NCI-H510A (cell line): ENCODE measurements at places on chromosomes 12 and 14.

GRCh38 chr14:59919570-59920377 is at the start of gene LRRC9:
Gene LRRC9 (plus strand): TSS chr14:59920144.
- peak; percentile 72 for DNase-seq

DNA sequence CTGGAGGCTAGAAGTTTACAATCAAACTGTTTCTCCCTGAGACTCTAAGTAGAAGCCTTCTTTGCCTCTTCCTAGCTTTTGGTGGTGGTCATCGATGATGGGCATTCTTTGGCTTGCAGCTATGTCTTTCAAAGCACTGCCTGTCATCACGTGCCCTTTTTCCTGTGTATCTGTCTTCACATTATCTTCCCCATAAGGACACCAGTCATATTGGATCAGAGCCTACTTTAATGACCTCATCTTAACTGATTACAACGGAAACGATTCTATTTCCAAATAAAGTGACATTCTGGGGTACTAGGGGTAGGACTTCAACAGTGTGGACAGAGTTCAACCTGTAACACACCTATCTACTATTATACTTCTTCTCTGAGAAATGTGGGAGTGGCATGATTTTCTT is 31.1 kb upstream of the IFNG-AS1 start:
- DNase-seq, result no peak

DNA sequence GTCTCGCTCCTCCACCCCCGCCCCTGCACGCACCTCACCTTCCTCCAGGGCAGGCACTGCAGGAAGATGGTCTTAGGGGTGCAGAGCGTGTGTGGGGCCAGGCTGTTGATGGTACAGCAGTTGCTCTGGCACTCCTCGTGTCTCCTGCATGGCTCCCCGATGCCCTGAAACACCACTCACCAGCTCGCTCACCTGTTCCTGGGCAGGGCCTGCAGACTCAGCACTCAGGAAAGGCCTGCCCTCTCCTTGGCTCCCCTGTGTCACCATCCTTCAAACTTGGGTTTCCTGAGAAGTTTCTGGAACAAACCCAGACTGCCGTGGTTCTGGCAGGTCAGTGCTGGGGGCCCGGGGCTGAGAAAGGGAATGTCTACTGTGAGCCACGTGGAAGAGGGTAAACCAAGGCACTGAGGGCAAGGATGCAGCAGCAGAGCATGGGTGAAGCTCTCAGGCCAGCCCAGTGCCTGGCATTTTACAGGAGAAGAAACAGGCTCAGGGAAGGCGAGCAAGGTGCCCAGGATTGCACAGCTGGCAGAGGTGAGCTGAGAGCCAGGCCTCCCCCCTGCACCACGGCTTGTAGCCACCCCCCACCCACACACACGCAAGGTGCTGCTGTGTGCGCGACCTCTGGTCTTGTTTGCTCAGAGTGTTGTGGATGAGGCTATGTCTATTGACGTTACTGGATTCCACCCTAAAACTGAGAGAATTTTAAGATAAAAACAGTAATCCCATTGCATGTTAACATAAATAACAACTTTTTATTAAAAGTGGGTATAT is 5.5 kb downstream of the LRCOL1 start:
- no peak for DNase-seq

DNA sequence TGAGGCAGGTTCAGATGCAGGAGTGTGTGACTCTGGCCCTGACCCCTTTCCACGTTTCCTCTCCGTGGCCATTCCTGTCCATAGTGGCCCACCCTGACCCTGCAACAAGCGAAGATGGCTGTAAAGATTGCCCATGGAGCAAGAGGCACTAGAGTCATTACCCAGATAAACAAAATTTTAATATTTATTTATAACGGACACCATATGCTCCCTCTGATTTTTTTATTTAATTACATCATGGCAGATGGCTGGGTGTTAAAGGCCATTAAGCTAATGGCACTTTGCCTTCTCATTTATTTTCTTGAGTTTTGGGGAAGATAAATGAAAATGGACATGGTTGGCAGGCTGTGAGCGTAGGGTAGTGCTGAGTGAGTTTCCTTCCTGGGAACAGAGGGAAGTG is 58.7 kb downstream of the WSCD2 start:
- no peak for DNase-seq

- peak; percentile 37 for DNase-seq
These were observed 430 bp downstream of the SLC41A2 start for GRCh38 chr12:104957719-104958000.

GRCh38 chr14:55530464-55530863 is 49.5 kb upstream of the KTN1 start:
- no peak for DNase-seq

GRCh38 chr14:32584079-32584478 is 255.0 kb downstream of the AKAP6 start:
- DNase-seq, result no peak

DNA sequence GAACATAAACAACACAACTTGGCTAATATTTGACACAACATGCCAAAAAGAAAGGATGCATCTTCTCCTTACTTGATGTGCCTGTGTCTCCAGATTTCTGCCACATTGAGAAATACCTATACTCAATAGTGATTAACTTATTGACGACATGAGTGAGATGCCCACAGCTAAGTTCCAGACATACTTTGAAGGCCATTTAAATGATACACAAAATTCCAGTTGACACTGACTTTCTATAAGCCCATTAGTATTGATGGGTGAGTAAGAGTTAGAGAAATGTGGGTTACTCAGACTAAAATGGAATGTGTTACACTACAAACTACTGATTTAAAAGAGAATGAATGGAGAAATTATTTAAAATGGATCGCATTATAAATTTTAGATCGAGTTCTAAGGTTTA is 838.2 kb upstream of the MGAT4C start:
- DNase-seq, result no peak

GRCh38 chr12:107310621-107311020 is 217.3 kb upstream of the CRY1 start:
- DNase-seq, result no peak

DNA sequence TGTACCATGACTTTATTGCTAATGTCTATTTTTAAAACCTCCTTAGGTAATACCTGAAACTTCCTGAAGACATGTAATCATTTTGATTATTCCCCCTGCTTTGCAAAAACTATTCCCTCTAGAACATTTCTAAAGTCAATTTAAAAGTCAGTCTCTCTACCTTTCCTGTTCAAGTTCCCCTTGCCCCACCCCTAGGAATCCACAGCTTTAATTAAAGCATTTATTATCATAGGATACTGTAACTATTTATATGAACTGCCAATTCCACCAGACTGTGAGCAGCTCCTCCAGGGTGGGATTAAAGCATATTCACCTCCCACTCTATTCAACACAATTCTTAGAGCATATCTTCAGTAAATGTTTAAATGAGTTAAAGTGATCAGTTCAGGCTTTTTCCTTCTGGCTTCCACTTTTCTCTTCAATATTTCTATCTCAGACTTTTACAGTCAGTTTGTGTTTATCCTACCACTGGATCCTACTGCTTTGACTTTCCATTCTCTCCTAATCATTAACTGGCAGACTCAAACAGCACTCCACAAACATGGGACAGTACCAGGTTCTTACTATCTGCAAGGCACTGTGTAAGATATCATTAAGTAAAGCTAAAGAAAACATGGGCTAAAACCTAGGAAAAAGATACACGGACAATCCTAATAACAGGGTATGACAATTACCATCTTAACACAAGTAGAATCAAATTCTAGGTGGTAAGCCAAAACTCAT is 39.1 kb downstream of the PTPN21 start:
- no peak for DNase-seq

- no peak for DNase-seq
These were observed 12.3 kb downstream of the DENND5B start for GRCh38 chr12:31578632-31579031.

DNA sequence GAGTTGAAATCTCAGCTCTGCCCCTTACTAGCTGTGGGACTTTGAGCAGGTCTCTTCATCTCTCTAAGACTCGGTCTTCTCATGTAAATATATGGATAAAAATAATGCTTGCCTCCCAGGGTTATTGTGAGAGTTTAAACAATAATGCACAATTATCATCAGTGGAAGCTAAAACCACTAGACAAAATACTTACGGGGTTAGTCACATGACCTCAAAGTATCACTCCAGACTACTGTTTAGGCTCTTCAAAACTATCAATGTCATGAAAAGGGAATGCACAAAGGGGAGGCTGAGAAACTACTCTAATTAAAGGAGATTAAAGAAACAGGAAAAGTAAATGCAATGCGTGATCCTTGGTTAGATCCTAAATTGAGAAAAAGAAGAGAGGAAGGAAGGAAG is 24.5 kb upstream of the TSPAN11 start:
- no peak for DNase-seq

DNA sequence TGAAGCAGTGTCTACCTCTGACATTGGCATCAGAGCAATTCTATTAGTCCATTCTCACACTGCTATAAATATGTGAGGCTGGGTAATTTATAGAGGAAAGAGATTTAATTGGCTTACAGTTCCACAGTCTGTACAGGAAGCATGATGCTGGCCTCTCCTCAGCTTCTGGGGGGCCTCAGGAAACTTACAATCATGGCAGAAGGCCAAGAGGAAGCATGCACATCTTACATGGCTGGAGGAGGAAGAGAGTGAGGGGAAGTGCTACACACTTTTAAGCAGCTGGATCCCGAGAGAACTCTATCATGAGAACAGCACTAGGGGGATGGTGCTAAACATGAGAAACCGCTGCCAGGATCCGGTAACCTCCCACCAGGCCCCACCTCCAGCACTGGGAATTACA is 25.7 kb upstream of the SEL1L start:
- DNase-seq, result no peak

GRCh38 chr12:121417847-121418246 is 17.9 kb downstream of the RNF34 start:
- DNase-seq, result no peak

DNA sequence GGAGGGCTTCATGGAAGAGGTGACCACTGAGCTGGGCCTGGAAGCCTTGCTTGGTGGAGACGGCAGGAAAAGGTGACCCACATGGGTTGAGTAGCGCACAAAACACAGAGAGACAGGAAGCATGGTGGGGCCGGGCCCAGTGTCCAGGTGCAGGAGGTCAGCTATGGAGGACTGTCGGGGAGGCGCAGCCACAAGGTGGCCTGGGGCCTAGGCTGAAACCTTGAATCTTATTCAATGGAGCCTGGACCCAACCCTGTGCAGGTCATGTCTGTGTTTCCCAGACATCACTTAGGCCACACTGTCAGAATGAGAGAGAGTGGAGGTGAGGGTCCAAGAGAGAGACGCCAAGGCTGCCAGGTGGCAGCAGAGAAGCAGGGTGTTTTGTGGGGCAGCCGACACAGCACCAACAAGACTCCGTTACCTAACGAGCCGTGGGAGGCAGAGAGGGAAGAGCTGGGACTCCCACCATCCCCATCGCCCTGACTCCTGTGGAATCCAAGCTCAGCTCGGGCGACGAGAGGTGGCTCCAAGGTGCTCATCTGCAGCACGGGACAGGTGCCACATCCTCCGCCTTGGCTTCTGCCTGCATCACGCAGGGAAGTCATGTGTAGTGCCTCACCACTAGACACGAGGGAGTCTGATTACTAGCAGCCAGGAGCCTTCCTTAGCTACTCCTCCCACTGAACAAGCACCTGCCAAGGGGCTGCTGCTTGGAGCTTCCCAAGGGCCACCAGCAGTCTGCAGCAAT is 38.7 kb downstream of the DEGS2 start:
- no peak for DNase-seq

- DNase-seq, result peak; percentile 34
These were observed 448 bp downstream of the FBXL14 start for GRCh38 chr12:1594006-1594260.

DNA sequence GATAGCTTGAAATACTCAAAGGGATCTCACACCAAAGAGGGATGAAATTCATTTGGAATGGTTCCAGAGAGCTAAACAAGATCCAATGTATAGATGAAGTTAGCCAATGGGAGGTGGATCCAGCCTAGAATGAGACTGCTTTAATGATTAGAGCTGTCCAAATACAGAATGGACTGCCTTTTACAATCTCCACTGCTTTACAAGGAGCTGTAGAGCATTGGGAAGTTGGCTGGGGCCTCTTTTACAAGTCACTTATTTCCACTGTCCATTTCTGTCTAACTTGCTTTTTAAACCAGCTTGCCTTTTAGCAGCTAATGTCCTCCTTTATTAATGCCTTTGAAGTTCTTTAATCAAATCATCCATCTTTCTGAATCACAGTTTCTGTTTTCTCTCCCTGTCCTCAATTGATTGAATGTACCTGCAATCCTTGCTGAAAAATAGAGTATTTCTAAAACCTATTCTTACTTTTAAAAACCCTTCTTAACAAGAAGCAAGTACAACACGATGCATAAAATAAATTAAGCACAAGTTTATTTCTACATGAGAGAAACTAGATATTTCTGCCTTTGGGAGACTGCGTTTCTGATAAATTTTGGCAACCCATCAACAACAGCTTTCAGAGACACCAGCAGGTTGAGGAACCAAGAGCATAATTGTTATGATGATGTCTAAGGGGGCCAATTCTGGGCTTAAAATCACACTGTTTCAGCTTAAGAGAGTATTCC is 3.4 kb upstream of the ATP2A2 start:
- DNase-seq, result no peak

DNA sequence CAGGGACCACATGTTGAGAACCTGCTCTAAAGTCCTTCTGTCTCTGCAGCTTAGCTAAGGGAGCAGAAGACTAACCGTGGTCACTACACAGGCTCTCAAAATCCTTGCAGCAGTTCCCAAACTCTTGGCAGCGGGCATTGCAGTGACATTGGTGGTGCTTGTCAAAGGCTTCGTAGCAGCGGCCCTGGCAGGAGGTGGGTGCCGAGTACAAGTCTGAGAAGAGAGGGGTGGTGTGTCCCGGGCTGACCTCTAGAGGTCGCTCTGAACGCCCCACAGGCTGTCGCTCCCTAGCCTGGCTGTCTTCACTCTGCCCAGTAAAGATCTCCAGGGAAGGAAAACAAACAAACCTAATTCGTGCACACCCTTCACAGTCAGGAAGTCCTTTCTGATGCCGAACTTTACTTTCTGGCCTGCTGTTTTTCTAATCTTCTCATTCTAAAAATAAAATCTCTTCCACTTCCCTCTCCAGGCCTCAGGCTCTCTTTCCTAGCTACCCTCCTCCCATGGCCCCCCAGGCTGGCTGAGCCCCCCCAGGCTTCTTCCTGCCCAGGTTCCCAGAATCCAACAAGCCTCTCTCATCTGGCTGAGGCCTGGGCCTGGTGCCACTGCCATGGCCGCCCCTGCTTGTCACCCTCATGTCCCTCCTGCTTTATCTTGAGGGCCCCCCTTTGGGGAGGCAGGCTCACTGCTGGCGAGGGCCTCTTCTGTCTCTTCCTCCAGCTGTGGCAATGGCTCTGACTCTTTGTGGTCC is 7.7 kb downstream of the ENDOU start:
- peak; percentile 55 for DNase-seq

- no peak for DNase-seq
These were observed 107.6 kb downstream of the PTCSC3 start for GRCh38 chr14:36068777-36069534.

- peak; percentile 98 for DNase-seq
These were observed 17.9 kb downstream of the NFKBIA start for GRCh38 chr14:35386673-35387125.

DNA sequence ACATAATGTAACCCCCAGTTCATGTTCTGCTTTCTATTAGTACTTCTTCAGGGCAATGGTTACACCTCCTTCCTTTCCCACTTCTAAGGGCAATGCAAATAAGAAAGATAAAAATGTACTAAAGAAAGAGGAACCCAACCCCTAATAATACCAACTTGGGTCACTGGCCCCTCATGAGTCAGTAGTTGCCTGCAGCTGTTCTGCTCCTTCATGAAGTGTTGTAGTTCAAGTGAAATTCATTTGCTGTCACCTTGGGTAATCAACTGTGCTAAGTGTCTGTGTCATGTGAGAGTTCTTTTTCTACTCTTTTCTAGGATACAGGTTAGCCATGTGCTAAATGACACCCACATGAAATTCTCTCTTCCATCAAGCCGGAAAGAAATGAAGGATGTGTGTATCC is 91.8 kb downstream of the PLXNC1 start:
- no peak for DNase-seq
